ENCODE measurements at places on chromosomes 13 and 19. TPM values are rescaled to one million over a fixed set of nuclear protein-coding genes. Genes with fewer than 3 reads are reported as not detected.

DNA sequence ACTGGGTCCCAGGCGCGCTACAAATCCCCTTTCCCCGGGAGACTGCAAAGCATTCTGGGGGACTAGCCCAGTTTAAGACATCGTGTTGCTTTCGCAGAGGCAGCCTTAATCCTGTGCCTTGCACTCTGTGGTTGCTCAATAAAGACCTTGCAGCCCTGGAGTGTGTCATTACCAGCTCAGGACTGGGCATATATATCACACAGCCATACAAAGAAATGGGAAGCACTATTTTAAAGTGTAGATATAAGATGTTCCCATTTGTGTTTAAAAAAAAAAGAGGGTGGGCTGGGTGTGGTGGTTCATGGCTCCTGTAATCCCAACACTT is 11.1 kb downstream of the NAPA start:
- no peak for DNase-seq

The ZNF433 gene
- total RNA-seq: 1.5 TPM

GRCh38 chr13:43994999-43995859 is 115.5 kb downstream of the LACC1 start:
- DNase-seq: no peak

DNA sequence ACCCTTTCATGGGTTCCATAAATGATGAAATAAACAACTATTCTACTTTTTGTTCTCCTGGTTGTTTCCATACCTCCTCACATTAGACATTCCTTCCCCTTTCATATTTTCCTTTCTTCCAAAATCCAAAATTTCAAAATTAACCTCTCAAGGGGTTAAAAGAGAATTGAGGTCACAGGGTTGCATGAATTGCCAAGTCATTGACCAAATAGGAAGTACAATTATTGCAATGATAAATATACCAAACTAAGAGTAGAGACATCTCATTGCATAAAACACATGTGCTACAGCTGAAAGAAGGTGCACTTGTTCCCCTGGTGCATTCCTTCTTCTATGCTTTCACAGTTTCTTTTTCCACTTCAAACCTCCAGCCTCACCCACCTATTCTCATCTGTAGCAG is 136.1 kb downstream of the KCTD12 start:
- DNase-seq: no peak

GRCh38 chr19:49415102-49415809 is 8.0 kb downstream of the PTH2 start:
- DNase-seq: no peak

The LRRC63 gene
- 0.82 TPM for total RNA-seq

DNA sequence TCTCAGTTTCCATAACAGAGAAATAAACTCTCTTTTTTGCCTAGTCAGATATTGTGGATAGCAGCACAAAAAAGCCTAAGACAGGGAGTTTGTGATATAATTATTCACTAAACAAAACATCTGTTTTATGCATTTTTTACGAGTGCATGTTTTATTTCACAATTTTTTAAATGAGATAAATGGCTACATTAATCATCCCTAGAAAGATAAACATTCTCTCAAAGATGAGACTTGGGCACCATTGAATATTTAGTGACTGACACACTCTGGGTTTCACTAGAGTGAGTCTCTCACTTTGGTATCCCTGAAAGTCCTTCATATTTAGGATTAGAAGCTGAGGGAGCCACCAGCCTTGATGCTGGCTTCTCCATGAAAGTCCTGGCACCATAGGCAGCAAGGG is 74.3 kb upstream of the LRCH1 start:
- no peak for DNase-seq

- no peak for DNase-seq
Measured at GRCh38 chr19:39890755-39891551, 43.5 kb downstream of the FCGBP start.

- no peak for DNase-seq
Measured at GRCh38 chr19:16377521-16377920, 52.9 kb downstream of the KLF2 start.

Data from T-cell (primary cell).